ENCODE measurements at places on chromosomes 4 and X.

- DNase-seq = peak; percentile 78
These were observed 5.4 kb upstream of the ASB5 start for GRCh38 chr4:176274441-176274840.

GRCh38 chr4:98963538-98964433 lies 31.7 kb upstream of the METAP1 start:
- DNase-seq = no peak

DNA sequence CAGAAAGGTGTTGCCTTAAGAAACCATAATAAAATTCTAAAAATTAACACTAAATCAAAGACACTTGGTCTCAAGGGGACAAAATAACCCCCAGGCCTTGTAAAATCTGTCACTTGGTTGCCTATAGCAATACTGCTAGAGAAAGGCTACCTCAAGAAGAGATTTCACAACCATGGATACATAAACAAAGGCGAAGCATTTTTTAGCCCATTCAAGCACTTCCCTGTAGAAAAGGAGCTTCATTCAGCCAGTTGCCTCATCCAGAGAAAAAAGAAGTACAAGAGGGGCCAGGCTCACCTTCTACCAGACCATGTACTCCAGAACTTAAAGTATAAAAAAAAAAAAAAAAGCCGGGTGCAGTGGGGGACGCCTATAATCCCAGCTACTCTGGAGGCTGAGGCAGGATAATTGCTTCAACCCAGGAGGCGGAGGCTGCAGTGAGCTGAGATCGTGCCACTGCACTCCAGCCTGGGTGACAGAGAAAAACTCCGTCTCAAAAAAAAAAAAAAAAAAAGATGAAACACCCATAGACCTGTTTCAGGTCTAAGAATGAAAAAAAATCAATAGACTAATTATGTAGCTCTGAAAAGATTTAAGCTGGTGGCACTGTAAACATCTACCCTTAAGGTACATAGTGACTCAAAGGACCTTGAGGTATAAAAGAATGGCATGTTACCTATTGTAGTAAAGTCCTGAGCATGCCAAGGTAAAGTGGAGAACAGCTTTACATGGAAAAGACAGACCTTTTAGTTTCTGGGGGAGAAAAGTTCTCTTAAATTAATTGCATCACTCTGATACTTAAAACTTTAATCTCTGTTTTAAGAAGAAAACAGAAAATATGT lies 18.0 kb downstream of the RUFY3 start:
- no peak for DNase-seq

DNA sequence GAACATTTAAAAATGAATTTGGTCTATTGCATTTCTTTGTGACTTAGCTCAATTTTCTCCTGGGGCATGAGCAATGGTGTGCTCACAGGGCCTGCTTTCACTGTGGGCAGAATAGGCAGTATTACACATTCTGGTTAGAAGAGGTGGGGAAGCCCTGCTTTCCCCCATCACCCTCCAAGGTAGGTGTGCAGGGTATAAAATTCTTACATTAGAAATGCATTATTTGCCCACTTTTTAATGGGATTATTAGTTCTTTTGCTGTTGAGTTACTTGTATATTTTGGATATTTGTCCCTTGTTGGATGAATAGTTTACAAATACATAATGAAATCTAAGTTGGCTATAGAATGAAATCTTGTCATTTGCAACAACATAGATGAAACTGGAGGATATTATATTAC lies 8.3 kb upstream of the STBD1 start:
- no peak for DNase-seq

DNA sequence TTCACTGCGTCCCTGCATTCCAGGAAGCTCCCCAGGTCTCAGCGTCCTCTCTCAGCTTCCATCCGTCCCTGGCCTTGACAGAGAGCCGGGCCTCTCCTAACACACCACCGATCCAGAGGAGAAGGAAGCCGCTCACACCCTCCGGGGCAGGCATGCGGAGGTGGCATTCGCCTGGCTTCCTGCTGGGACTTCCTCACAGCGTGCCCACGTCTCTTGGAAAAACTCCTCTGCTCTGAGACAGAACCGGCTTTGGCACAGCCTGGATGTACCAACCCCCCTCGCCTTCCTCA lies 3.2 kb downstream of the CTAG2 start:
- DNase-seq = no peak

- DNase-seq = no peak
These were observed 86.0 kb downstream of the LRP2BP start for GRCh38 chr4:185309770-185310169.

GRCh38 chrX:112043997-112044396 lies 38.6 kb downstream of the TRPC5 start:
- DNase-seq = peak; percentile 2

DNA sequence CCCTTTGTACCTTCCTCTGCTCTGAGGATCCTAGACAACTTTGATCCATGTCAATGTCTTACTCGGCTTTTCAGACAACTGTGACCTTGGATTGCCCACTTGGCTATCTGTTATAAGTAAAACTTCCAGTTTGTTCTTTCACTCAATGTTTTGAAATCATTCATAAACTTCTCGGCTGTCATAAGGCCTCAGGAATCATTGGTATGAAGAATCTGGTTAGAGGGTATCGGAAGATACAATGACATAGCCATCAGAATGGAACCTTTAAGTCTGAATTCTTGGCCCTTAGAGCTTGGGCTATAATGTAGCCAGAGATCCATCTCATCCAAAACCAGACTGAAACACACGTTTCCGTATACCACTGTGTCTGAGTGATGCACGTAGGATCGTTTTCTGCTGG lies 59.0 kb upstream of the WDR1 start:
- DNase-seq = peak; percentile 68

DNA sequence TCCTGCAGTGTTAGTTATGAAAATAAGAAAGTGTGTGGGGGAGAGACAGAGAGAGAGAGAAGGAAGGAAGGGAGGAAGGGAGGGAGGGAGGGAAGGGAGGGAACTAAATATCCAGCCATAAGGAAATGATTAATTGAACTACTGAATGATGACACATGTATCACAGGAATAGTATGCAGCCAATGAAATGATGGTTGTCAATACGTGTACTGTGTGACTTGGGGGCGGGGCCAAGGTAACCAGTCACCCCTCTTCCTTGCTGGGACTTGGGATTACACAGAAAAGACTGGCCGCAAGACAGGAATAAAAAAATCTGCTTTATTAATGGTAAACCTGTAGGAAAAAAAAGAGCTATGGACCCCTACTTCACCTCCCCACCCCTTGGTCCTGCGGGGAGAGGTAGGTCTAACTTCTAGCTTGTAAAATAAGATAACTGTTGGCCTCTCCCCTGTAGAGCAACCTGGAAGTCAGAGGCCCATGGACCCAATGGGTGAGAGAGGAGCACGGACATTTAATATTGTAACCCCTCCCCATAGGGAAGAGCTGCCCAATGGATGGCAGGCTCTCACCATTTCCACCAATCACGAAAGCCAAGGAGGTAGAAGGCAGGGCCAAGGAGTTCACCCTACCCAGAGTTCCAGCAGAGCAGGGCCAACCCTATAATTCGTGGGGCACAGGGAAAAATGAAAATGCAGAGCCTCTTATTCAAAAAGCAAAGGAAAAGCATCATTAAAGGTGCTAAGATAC lies 7.4 kb downstream of the PPP2R2C start:
- DNase-seq = no peak

DNA sequence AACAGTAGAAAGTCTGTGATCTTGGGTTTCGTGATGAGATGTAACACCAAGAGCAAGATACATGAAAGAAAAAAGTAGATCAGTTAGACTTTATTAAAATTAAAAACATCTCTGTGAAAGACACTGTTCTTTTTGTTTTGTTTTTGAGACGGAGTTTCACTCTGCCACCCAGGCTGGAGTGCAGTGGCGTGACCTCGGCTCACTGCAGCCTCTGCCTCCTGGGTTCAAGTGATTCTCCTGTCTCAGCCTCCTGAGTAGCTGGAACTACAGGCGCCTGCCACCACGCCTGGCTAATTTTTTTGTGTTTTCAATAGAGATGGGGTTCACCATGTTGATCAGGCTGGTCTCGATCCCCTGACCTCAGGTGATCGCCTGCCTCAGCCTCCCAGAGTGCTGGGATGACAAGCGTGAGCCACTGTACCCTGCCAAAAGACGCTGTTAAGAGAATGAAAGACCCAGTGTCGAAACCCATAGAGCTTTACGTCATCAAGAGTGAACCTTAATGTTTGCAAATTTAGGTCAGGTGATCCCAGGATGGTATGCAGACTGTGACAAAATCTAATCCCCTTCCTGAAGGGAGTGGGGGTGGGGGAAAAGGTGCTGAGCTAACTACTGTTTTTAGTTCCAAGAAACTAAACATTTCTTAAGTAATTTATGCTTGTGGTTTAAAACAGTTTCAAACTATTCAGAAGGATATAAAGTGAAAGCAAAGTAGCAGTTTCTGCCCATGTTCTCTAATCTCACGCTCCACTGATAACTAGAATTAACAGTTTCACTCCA lies 8.0 kb downstream of the OFD1 start:
- DNase-seq = no peak

DNA sequence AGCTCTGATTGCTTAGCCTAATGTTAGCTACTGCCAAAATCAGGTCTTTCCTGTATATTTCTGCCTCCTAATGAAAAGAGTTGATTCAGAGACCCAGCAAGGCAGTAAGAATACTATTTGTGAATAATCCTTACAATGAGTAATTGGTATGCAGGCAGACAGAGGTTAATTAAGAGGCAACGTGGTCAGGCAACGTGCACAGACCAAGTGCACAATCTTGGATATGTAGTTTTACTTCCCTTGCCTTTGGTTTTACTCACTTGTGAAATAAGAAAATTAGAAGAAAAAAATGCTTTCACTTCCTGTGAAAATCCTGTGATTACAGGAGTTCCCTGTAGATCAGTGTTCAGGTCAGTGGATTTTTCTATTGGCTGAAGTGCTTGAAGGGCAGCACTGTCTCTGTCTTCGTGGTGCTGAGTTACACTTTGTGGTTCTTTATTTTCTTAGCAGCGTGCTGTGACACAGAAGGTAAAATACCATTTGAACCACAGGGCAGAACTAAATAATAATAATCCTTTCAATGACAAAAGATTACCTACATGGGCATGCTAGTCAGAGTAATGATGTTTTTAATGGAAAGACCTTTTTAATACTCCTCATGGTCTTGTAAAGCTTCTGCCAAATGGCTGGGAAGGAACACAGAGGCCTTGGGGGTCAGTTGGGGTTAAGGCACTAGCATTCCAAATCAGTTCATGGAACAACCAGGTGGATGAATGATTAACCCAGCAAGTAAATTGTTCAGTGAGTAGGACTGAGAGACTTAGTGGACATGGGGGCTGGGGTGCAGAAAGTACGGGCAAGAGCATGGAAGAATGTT lies 430.9 kb downstream of the MAPK10 start:
- DNase-seq = peak; percentile 42

DNA sequence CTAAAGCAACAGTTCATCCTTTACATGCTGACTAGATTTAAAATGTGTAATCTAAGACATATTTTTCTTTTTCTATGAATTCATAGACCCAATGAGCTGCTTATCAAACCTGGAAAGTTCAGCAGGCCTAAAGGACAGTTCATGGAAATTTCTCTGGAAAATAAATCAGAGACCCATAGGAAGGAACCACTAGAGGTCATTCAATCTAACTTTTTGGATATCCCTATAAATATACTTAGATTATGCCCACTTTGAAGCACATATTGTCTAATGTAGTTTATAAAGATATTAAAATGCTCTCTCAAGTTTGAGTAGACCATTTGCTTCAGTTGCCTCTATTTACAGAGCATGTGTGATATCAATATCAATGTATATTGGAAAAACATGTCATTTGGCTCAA lies 473.0 kb downstream of the FAT4 start:
- no peak for DNase-seq

DNA sequence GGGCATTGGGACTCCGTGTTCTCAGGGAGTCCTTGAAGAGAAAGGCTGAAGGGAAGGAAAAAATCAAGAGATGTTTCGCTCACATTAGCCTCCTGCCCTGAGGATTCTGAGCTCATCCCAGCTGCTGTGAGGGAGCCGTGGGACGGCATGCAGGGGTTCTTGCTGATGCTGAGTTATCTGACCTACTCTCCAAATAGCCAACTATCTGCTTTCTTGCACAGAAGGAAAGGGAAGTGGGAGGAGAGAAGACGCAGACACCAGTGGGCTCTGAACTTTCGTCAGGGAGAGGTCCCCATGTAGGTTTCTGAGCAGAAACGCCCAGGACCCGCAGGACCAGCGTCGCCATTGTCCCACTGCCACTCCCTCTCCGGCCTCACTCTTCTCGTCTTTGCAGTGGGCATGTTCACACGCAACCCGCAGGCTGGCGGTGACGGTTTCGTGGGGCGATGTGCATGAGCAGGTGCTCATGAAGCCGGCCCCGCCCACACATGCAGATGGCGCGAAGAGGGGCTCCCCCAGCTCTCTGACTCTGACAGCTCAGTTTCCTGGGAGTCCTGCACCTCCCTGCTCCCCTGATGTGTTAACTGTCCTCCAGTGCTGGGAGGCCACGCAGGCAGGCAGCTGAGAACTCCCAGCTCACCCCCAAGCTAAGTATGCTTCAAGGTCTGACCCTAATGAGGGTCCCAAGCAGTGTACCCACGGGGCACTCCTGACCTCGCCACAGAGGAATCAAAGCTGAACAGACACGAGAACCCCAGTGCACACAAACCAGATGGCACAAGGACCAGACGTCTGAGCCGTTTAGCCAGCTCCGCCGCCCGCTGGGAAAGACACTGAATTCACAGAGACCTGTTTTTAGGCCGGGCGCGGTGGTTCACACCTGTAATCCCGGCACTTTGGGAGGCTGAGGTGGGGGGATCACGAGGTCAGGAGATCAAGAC lies 13.6 kb upstream of the ABLIM2 start:
- no peak for DNase-seq

- DNase-seq = no peak
These were observed 15.2 kb downstream of the RUFY3 start for GRCh38 chr4:70737006-70737405.

DNA sequence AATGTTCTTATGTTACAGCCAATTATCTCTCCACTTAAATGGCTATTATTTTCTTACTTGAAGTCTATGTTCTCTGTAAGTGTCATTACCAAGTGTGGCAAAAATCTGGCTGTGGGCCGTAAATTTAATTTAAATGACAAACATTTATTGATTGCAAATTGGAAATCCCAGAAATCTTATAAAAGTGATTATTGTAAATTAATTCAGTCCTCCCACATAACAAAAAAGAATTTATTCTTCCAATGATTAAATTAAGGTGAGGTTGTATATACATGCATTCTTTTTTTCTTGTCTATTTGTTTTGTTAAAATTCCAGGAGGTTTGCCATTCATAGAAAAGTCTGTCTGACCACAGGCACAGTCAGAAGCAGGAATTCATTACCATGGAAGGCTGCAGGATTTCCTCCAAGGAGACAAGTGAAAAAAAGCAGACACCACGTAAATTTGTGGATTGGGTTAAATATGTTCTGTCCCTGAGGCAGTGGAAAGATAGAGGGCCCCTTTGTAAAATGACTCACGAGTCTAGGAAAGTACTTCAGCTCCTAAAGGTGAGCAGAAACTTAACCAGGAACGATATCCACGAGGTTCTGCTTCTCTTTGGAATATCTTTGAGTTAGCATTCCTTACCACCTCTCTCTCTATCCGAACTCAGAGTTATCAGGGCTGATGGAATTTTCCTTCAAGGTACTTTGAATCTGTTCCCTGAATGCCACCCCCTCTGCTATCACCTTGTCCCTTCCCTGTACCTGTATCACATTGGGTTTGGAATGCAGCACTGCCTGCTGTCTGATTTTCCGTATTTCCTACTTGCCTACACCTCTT lies 10.7 kb downstream of the PPARGC1A start:
- DNase-seq = no peak

GRCh38 chrX:40878766-40879165 lies 143.4 kb upstream of the MED14 start:
- no peak for DNase-seq

All from fibroblast of skin of back (primary cell).